ENCODE measurements at places on chromosomes 1 and 21.
A peak's percentile ranks its signal among the peaks of the same experiment; 100 is the strongest.

- DNase-seq: no peak
Observed at GRCh38 chr1:63645317-63645716, 52.1 kb downstream of the PGM1 start.

GRCh38 chr21:36261459-36261858, 58.5 kb upstream of the MORC3 start:
- DNase-seq: no peak

GRCh38 chr1:27363766-27364695, 2.7 kb downstream of the MAP3K6 start:
- no peak for DNase-seq

DNA sequence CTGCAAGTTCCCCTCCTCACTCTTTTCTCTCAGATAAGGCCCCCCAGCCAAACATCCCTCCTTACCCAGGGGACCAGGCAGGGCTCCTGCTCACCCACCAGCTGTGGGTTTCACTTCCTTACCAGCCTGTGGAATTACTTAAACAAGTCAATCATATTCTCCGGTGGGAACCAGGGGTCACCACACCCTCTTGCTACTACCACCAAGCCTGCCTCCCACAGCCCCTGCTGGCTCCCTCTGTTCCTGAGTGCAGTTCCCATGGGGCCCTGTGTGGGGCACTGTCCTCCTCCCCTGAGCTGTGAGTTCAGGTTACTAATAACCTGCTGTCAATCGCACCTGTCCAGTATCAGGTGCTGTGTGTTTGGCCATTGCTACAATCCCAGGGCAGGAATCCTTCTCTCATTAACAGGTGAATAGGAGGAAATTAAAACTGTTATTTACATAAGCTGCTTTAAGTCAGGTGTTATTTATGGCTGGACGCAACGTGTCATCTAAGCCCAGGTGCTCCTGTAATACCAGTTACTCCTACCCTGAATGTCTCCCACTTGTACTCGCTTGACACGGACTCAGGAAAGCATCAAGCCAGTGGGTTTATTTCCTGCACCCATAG, 53.1 kb upstream of the LBR start:
- DNase-seq: peak; percentile 73

- DNase-seq: no peak
Observed at GRCh38 chr1:200386416-200386815, 23.4 kb downstream of the ZNF281 start.

All from activated naive CD4-positive, alpha-beta T cell treated with anti-CD3 and anti-CD28 coated beads, Interleukin-2, amount 10 ng/mL, durations not matched to agents 7 days and 5 days (primary cell).